ENCODE measurements at places on chromosomes 3 and 15.

DNA sequence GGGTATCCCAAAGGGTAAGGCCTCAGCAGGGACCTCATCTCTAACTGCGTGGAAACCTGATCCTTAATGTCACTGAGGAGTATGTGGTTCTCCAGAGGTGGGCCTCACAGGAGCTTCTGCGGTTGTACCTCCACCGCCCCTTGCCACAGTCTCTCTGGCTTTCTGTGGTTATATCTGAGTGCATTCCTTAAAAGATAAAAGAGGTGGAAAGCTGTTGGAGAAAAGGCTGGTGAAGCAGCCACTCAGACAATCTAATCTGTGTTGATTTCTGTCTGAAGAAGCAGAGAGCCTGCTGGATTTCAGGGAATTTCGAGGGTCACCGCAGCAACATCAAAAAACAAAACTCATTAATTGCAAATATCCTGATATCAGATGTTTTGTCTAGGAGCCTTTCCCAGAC is 51.4 kb downstream of the SEMA6D start:
- DNase-seq, result no peak

GRCh38 chr3:47443611-47443995 is 32.1 kb downstream of the SCAP start:
- no peak for DNase-seq

GRCh38 chr3:67947808-67948508 is 293.5 kb upstream of the SUCLG2 start:
- DNase-seq, result peak; percentile 24

GRCh38 chr15:68148039-68148438 is 57.1 kb downstream of the CALML4 start:
- DNase-seq, result no peak

DNA sequence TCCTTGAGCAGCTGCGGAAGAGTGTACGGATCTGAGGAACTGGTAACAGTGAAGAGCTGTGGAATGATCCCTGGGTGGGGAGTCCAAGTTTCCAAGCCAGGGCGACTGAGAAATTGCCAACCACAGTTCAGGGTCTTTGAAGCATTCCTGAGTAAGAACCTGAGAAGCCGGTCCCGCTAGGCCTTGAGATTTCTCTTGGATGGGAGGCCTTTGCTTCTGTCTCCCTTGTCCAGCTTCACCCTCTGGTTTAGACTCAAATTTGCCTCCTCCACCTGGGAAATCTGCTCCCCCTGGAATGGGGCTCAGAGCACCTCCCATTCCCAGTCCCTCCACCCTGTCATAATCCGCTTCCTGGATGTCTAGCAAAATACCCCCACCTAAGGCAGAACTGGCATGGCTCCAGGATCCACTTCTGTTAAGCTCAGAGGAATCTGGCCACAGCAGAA is 127.7 kb upstream of the DLG1 start:
- no peak for DNase-seq

GRCh38 chr3:52798978-52799476 is 4.4 kb downstream of the ITIH3 start:
- peak; percentile 43 for DNase-seq

- no peak for DNase-seq
Measured at GRCh38 chr3:72567474-72567873, 280.8 kb downstream of the SHQ1 start.

DNA sequence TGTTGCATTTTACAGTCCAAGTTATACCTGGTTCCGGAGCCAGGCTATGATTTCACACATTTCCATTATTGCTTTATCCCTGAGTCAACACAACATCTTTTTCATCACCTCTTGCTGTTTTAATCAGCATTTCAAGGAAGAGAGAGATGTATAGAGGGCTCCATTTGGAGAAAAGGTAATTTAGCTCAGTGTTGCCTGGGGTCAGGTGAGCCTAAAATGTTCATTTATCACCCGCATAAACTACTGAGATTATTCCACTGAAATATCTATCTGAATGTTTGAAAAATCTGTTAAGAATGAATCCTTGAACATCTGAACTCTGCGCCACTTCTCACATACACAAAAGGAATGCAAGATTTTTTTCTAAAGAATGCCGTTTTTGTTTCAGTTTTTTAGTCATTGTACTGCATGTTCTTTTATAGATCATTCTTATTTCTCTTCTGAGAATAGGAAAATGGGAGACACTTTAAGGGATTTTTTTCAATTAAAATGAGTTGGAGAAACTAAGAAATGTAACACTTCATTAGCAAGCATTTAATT is 51.5 kb upstream of the AGTR1 start:
- no peak for DNase-seq

All from activated CD4-positive, alpha-beta T cell treated with anti-CD3 and anti-CD28 coated beads, Interleukin-2, amount 50 U/mL, for 48 hours (primary cell).